Stimulated activated CD4-positive, alpha-beta T cell treated with anti-CD3 and anti-CD28 coated beads, Interleukin-12 subunit alpha, Interleukin-12 subunit beta, amount 100 ng/mL, for 4 hours (primary cell): ENCODE measurements at places on chromosomes 2 and 18.
A peak's percentile ranks its signal among the peaks of the same experiment; 100 is the strongest.

GRCh38 chr2:100195942-100196341, 53.6 kb upstream of the AFF3 start:
- DNase-seq = no peak

DNA sequence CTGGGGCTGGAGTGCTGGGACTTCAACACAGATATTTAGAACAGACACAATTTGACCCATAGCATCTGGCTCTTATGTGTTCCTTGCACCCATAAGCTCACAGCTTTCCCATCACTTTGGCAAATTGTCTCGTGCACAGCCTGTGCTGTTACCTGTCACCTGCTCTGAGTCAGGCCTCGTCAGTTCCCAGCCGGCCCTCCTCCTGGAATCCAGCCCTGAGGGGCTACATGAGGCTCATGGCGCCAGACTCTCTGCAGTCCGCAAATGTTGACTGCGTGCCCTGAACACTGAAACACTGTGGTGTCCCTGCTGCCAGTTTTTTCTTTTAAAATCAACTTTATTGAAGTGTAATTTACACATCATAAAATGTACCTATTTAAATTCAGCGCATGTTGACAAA, 65.4 kb upstream of the BZW1 start:
- no peak for DNase-seq

DNA sequence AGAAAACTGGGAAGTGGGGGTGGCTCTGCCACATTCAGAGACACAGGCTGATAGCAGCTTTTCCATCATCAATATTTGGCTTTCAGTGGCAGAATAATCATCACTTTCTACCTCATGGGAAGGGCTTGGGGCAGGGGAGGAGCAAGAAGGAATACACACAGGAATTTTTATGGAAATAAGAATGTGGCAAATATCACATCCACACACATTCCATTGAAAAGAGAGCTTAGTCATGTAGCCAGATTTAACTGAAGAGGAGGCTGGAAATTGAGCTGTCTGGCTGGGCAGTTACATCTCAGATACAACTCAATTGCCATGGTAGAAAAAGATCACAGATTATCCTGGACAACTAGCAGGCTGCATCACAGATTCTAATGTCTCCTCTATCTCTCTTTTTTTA, 1474.0 kb upstream of the ACVR2A start:
- no peak for DNase-seq

- no peak for DNase-seq
Observed at GRCh38 chr2:237165405-237166276, 80.0 kb downstream of the COPS8 start.

- no peak for DNase-seq
Observed at GRCh38 chr2:23034996-23035395, 350.0 kb upstream of the KLHL29 start.

DNA sequence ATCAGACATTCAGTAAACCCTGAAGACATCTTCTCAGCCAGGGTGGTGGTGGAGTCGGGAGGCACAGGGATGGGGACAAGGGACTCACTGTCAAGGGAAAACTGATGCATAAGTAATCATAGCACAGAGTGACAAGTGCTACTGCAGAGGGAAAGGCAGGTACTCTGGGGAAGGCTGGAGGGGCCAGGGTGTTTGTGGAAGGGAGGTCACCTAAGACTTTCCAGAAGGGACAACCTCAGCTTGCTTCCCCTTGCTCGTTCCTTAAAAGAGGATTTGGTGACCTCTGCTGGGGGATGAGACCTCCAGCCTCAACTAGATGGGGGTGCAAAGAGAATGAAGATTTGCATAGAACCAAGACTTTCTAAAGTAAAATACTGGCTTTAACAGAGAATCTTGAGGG, 99.5 kb downstream of the SLC4A3 start:
- no peak for DNase-seq

DNA sequence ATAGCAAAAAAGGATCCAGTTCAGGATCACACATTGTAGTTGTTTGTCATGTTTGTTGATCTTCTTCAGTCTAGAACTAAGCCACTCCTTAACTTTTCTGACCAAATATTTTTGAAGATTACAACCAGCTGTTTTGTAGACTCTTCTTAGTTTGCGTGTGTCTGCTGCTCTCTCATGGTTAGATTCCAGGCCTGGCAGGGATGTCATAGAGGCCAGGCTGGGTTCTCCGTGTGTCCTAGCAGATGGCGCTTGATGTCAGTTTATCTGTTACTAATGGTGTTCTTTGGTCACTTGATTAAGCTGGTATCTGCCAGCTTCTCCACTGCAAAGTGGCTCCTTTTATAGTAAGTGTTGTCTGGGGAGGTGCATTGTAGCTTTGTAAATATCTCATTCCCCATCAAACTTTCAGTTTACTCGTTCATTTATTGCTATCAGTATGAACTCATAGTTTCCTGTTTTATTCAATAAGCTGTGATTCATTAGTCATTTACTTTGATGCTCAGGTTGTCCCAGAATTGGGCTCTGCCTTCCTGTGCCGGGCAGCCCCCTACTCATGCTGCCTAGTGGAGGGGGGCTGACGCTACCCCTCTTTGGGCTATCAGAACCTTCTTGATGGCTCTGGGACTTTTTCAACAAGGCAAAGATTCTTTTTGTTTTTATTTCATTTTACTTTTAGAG, 42.1 kb downstream of the GRHL1 start:
- no peak for DNase-seq

- no peak for DNase-seq
Observed at GRCh38 chr18:52992041-52992440, 652.0 kb downstream of the DCC start.

GRCh38 chr18:56952026-56952425, 194.9 kb upstream of the BOD1L2 start:
- DNase-seq = no peak

DNA sequence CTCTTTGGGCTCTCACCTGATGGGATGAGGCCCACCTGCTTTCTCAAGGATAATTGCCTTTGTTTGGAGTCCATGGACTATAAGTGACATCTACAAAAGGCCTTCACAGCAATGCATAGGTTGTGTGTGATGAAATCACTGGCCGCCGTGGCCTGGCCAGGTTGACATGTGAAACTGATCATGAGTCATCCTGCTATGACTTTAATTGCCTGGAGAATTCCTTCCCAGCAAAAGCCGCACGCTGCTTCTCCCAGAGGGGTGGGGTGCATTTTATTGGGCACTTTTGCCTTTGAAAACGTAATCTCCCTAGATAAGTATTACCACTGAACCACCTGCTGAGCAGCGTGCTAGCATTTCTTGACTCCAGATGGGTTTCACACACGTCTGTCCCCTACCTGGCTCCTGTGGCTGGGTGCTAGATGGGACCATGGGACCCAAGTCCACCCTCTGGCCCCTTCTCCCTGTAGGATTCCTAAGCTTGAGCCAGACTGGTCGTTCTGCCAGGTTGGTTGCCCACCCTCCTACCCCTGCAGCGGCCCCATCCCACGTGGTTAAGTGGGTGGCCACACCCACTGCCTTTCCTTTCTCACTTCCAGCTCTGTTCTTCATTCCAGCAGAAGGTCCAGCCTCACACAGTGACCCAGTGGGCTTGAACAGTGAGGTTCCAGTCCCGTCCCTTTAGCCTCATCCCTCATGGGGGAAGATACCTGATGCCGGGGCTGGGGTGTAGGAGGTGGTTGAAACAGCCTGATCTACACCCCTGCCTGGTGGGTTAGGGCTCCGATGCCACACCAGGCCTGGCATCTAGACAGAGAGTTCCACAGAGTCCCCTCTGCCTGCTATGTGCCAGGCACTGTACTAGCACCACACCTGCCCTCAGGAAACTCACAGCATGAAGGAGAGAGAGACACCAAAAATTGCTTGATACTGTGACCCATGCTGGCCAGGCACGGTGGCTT, 89.6 kb downstream of the GBX2 start:
- no peak for DNase-seq

- peak; percentile 47 for DNase-seq
Observed at GRCh38 chr2:18387441-18388206, 172.8 kb downstream of the RDH14 start.

DNA sequence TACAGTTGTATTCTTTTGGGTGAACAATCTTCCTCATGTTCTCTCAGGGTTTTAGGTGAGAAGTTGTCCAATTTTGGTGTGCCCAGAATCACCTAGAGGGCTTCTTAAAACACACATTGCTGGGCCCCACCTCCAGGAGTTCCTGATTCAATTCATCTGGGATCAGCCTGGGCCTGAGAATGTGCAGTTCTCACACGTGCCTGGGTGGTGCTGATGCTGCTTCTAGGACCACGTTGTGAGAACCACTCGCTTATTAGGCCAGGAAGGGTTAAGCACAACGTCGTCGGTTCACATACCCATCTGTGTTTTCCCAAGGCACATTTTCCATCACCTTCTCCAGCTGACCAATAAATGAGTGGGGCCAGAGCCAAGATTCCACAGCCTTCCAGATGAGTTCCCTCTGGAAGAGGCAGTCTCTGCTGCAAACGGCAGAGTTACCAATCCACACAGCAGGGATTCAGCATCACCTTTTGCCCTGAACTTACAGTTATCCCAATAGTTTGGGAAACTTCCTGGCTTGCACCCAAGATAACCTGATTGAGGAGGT, 277.7 kb upstream of the HNRNPA3 start:
- DNase-seq = no peak
